ENCODE measurements at places on chromosomes 6 and 20. TPM values are rescaled to one million over a fixed set of nuclear protein-coding genes. Genes with fewer than 3 reads are reported as not detected.

Gene COL11A2
- total RNA-seq, result 0.16 TPM

Gene NKAIN4
- 3.7 TPM for total RNA-seq

Gene TMEM74B
- total RNA-seq, result 0.26 TPM

Gene TRIM31
- not detected for total RNA-seq

Gene C20orf204
- total RNA-seq, result 2.0 TPM

Gene SLC35A1
- 13.7 TPM for total RNA-seq

Gene DDX43
- 0.08 TPM for total RNA-seq

Gene MUCL3
- total RNA-seq, result not detected

Gene LY6G6F
- not detected for total RNA-seq

Gene MOXD1
- total RNA-seq, result 16.0 TPM

Gene DYNLT2
- total RNA-seq, result 1.0 TPM

Gene RCAN2
- total RNA-seq, result 5.9 TPM

Gene CNR1
- not detected for total RNA-seq

Gene ELOVL4
- total RNA-seq, result 9.0 TPM

Gene SUMO4
- 4.8 TPM for total RNA-seq

Gene SYCP2
- 0.52 TPM for total RNA-seq

Gene SAMD10
- total RNA-seq, result 4.0 TPM

Gene COL9A3
- total RNA-seq, result 44.4 TPM

Gene NRSN1
- not detected for total RNA-seq

Gene LPIN3
- total RNA-seq, result 3.4 TPM

Gene MYLK2
- total RNA-seq, result 0.72 TPM

Gene SULF2
- 14.5 TPM for total RNA-seq

Gene CST5
- 0.13 TPM for total RNA-seq

Gene ARMH2
- total RNA-seq, result not detected

Gene MICAL1
- total RNA-seq, result 42.4 TPM

Gene PGC
- total RNA-seq, result not detected

Gene RHAG
- total RNA-seq, result not detected

Gene LAMP5
- not detected for total RNA-seq

Gene IER3
- total RNA-seq, result 92.7 TPM

Gene PSMB9
- total RNA-seq, result 43.2 TPM

Gene CD109
- 34.9 TPM for total RNA-seq

Gene CRISP3
- not detected for total RNA-seq

Gene ACTL10
- 1.4 TPM for total RNA-seq

Gene HLA-DOA
- total RNA-seq, result 0.16 TPM

Gene PDYN
- not detected for total RNA-seq

Gene INSM1
- not detected for total RNA-seq

Gene TSBP1
- total RNA-seq, result not detected

Gene RWDD2A
- total RNA-seq, result 6.2 TPM

Gene DLK2
- 1.8 TPM for total RNA-seq

Gene HSPA1A
- 130 TPM for total RNA-seq

Gene OR2H2
- not detected for total RNA-seq

Gene PYGB
- 153 TPM for total RNA-seq

Gene RAB44
- total RNA-seq, result 0.13 TPM

Measured in epithelial cell of alveolus of lung (primary cell).